Aortic smooth muscle cell (primary cell): ENCODE measurements at places on chromosomes 5 and 9. TPM values are rescaled to one million over a fixed set of nuclear protein-coding genes. Genes with fewer than 3 reads are reported as not detected.

SLC45A2 gene
- 0.19 TPM in 1 of 2 replicates, not detected in the other for total RNA-seq

B4GALT7 gene
- 26.7 and 28.9 TPM in 2 replicates for total RNA-seq

OBP2B gene
- not detected in 2 replicates for total RNA-seq

NFIB gene
- total RNA-seq: 58.5 and 82.2 TPM in 2 replicates

TRIM41 gene
- total RNA-seq: 19.9 and 22.7 TPM in 2 replicates

DIPK1B gene
- 1.4 and 2.6 TPM in 2 replicates for total RNA-seq

RNF183 gene
- total RNA-seq: not detected in 2 replicates

CNTFR gene
- total RNA-seq: not detected in 2 replicates

NR5A1 gene
- not detected in 2 replicates for total RNA-seq

ASTN2 gene
- 5.4 and 5.7 TPM in 2 replicates for total RNA-seq

BARHL1 gene
- not detected in 2 replicates for total RNA-seq

BRD8 gene
- 38.8 and 46.0 TPM in 2 replicates for total RNA-seq

GRM6 gene
- total RNA-seq: not detected in 2 replicates

CDKN2A gene
- total RNA-seq: 8.0 and 10.7 TPM in 2 replicates

STPG3 gene
- not detected in 2 replicates for total RNA-seq

GPR151 gene
- not detected in 2 replicates for total RNA-seq

OR1J2 gene
- 0.53 TPM in 1 of 2 replicates, not detected in the other for total RNA-seq

TMC1 gene
- 0.53 and 0.93 TPM in 2 replicates for total RNA-seq

PCAT7 gene
- total RNA-seq: 0.06 TPM in 1 of 2 replicates, not detected in the other

MYORG gene
- 0.92 and 1.2 TPM in 2 replicates for total RNA-seq

ANKRD34B gene
- not detected in 2 replicates for total RNA-seq

C5orf52 gene
- not detected in 2 replicates for total RNA-seq

ARID3C gene
- total RNA-seq: 0.31 TPM in 1 of 2 replicates, not detected in the other

COL5A1 gene
- 74.9 and 124 TPM in 2 replicates for total RNA-seq

RXRA gene
- 13.6 and 13.8 TPM in 2 replicates for total RNA-seq

HEMGN gene
- not detected in 2 replicates for total RNA-seq

TNC gene
- total RNA-seq: 20.6 and 48.6 TPM in 2 replicates

SMIM33 gene
- total RNA-seq: not detected in 2 replicates

TRIM23 gene
- total RNA-seq: 33.4 and 34.1 TPM in 2 replicates

ADAMTSL1 gene
- 115 and 144 TPM in 2 replicates for total RNA-seq

SPAAR gene
- total RNA-seq: 0.12 and 0.26 TPM in 2 replicates

SPATA31C1 gene
- not detected in 2 replicates for total RNA-seq

GABRB2 gene
- total RNA-seq: under 0.01 TPM in 1 of 2 replicates, not detected in the other

FOXD4L3 gene
- total RNA-seq: 0.13 TPM in 1 of 2 replicates, not detected in the other

IL9 gene
- total RNA-seq: not detected in 2 replicates

FAM219A gene
- 5.9 and 6.2 TPM in 2 replicates for total RNA-seq

C5orf46 gene
- 0.66 and 1.1 TPM in 2 replicates for total RNA-seq

VDAC1 gene
- total RNA-seq: 270 and 293 TPM in 2 replicates

PSMB7 gene
- total RNA-seq: 248 and 293 TPM in 2 replicates

CYSRT1 gene
- 0.87 and 1.2 TPM in 2 replicates for total RNA-seq

SPINK4 gene
- total RNA-seq: not detected in 2 replicates

SLC31A1 gene
- 18.5 and 19.0 TPM in 2 replicates for total RNA-seq

IFNA21 gene
- not detected in 2 replicates for total RNA-seq

PDLIM4 gene
- total RNA-seq: 12.3 and 14.7 TPM in 2 replicates

WNT8A gene
- not detected in 2 replicates for total RNA-seq

ACTBL2 gene
- total RNA-seq: 0.06 TPM in 1 of 2 replicates, not detected in the other

DNLZ gene
- total RNA-seq: 9.9 and 16.5 TPM in 2 replicates

CRHBP gene
- 0.13 and 0.75 TPM in 2 replicates for total RNA-seq

SLC36A2 gene
- not detected in 2 replicates for total RNA-seq

FBP1 gene
- total RNA-seq: not detected in 2 replicates

PCDHB6 gene
- total RNA-seq: 0.13 and 0.37 TPM in 2 replicates

UHRF2 gene
- 129 and 178 TPM in 2 replicates for total RNA-seq
